Stimulated activated CD8-positive, alpha-beta memory T cell treated with anti-CD3 and anti-CD28 coated beads, Interleukin-4, amount 100 ng/mL, for 24 hours (primary cell): ENCODE measurements at places on chromosomes 11 and 22.
A peak's percentile ranks its signal among the peaks of the same experiment; 100 is the strongest.

DNA sequence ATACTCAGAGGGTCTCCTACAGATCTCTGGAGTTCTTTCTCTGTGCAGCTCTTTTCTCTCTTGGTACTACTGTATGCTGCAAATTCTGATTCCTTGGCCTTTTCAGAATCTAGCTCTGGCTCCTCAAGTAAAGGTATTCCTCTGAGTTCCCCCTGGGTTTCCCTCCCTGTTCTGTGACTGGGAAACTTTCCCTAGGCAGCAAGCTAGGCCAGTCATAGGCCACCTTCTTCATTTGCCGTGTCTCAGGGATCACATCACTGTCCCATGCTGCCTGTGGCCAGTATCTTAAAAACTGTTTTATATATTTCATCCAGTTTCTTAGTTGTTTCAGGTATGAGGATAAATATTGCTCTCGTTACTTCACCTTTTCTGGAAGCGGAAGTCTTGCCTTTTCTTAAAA lies 71.2 kb downstream of the FAM83F start:
- no peak for DNase-seq

- DNase-seq: no peak
These were observed 118.7 kb downstream of the BBOX1 start for GRCh38 chr11:27159335-27159679.

DNA sequence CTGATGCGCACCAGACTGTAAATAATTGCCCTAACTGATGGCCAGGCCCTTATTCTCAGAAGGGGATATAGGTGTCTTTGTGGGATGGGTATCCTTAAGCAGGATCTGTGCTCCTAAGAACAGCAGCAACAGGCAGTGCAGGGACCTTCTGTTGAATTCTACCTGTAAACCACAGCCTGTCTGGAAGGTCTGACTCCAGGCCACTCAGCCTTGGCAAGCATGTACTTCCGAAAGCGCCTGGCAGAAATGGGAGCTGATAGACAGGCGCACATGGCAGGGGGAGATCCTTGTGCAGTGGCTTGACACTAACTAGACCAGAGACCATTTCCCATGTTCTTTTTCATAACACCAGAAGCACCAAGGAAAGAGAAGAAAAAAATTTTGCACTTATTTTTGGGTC lies 59.0 kb downstream of the C22orf31 start:
- DNase-seq: no peak

DNA sequence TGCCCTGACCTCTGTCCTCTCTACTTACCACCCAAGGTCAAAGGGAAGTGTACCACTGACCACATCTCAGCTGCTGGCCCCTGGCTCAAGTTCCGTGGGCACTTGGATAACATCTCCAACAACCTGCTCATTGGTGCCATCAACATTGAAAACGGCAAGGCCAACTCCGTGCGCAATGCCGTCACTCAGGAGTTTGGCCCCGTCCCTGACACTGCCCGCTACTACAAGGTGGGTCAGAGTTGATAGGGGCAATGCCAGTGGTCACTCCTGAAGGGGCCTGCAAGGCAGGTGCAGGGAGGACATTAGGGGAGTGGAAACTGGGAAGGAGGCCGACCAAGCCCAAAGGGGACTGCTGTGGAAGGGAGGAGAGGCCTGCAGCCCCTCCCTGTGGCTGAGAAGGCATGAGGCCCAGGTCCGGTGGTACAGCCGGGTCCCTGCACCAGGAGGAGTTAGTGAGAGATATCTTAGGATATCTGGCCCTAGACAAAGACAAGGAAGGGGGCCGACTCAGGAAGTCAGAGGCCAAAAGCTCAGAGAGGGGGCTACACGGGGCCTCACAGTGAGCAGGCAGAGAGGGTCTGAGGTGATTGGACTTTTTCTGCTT lies 17.9 kb downstream of the POLR3H start:
- DNase-seq: no peak

DNA sequence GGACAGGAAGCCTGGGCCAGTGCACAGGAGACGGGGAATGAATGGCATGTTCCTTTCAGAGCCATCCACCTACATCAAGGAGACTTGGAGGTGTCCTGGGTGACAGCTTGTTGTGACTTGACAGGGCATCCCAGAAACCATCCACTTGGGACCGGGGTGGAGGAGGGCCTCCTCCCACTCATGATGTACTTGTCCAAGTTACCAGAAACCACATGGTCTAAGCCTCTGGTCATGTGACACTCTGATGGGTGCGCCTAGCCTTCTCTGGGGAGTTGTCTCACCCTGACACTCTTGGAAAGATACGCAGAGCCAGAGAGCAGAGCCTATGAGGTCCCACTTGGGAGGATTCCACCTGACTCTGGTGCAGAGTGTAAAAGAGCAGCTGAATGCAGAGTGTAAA lies 21.6 kb upstream of the FXYD6 start:
- no peak for DNase-seq

DNA sequence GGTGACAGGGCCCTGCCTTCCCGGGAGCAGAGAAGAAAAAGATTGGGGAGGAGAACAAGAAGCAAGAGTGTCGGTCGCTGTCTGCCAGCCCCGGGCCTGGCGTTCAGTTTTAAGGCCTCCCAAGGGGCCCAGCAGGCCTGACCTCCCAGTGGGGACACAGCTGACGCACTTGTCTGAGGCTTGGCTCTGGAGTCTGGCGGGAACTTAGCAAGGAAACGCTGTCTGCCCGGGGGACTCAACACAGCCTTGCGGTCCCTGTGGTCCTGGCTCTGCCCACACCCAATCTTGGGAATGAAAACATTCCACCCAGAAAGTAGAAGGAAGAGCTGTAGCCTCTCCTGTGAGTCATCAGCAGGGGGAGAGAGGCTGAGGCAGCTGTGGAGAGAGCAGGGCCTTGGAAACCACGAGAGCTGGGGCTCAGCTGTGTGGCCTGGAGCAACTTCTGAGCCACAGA lies 54.4 kb downstream of the TRAF6 start:
- no peak for DNase-seq

DNA sequence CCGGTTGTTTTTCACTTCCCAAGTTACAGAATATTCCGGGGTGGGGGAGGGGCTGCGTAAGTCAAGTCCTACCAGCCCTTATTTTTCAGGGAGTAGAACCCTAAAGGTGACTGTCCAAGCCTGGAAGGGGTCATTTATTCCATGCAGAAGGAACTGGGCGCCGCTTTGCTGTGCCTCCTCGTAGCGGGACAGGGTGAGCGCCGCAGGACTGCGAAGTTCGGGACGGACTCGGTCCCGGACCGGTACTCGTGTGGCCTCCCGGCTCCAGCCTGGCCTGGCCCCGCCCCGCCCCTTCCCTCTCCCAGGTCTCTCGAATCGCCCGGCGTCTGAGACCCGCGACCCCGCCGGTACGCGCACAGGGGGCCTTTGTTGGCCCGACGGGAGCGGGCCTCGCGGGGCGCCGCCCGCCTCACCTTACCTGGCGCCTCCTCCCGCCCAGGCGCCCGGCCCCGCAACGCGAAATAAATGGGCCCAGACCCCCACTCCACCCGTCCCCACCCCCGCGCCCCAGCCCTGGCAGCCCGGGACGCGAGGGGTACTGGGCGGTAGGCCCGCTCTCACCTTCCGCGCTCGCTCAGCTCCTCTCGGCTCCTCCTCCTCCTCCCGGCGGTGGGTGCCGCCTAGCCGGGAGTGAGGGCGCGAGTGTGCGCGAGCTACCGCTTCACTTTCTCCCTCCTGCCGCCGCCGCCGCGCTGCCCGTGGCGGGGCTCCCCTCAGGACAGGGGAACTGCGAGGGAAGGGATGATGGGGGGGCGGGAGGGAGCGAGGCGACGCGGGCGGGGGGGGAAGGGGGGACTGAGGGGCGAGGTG lies 698 bp downstream of the PAK1 start:
- peak; percentile 22 for DNase-seq

DNA sequence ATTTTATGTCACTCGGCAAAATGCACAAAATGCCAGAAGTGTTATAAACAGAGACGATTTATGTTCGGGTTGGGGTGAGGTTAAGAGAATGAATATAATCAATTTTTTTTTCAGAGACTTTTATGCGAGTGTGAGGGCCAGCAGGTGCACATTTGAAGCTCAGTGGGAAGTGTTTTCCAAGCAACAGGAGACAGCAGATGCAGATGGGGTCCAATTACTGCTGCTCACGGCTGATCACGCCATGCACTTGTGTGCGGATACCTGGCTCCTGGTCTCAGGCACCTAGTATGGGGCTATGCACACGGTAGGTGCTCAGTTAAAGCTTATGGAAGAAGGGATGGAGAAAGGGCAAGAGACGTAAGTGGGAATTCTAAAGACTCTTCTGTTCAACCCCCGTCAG lies 249.1 kb downstream of the MIAT start:
- no peak for DNase-seq
